ENCODE measurements at places on chromosomes 5 and 9.

- DNase-seq, result peak; percentile 80
Measured at GRCh38 chr9:91150998-91151717, 210.6 kb downstream of the AUH start.

DNA sequence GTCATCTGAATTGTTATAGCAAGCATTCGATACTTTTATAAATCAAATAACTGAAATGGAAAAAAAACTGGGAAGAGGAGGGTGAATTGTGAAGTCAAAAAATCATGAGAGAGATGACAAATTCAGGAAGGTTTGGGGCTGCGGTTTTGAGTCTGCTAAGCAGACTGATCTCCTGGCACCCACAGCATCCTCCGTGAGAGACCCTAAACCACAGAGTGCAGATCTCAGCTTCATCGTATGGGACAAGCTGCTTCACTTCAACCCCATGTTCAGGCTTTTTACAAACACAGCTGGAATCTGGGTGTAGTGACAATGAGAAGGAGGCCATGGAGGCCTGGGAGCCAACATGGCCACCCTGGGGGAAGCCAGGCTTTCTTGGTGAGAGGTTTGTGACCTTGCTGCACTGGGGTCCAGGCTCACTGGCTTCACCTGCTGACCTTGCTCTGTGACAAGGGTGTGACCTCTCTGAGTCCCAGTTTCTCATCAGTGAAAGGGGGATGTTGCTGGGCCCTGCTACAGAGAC is 19.4 kb downstream of the USP20 start:
- DNase-seq, result no peak

DNA sequence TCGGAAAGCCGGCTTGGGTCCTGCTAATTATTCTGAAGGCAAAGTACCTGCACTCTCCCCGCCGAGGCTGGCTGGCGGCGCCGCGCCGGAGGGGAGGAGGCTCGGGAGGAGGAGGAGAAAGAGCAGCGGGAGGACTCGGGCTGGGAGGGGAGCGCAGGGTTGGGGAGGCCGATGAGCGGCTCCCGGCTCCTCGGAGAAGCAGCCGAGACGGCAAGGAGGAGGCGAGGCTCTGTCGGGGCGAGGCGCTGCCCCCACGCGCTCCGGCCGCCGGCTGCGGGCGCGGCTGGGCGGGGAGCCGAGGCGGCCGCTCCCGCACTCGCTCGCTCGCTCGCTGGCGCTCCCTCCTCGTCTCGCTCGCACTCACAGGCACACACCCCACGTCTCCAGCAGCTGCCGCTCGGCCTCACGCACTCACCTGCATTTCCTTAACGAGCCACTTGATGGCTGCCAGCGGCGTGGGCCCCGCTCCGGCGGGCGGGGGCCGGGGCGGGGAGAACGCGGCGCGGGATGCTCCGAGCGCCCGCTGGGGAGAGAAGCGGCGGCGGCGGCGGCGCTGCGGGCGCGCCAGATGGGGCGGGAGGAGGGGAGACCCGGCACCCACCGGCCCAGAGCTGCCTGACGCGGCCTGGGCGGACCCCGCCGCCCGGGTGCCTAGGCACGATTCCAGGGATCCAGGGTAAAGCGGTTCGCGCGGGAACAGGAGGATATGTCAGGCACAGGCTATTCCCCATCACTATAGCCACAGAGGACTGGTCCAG is at the start of gene PTPRD:
Gene PTPRD (minus strand): TSS at position 362 of the 758 bp plus-strand sequence.
- no peak for DNase-seq

DNA sequence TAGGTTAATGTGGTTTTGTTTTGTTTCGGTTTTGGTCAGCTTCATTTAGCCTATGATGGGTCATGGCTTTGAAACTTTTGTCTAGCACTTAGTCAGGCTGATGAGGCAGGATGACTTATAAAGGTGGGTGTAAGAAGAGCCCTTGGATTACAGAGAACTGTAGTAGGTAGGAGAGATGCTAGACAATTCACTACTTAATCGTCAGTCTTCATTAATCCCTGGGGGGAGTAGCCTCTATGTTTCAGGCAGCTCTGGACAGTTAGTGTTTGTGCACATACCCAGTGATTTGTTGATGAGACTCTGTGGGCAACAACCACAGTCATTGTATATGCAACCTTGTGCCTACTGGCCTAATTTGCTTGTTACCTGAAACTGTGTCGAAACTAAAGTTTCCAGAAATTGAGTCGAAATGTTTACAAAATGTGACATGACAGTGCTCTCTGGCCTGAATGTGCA is 113.3 kb downstream of the MTREX start:
- DNase-seq, result no peak

- DNase-seq, result no peak
Measured at GRCh38 chr5:95673081-95673480, 9.7 kb downstream of the SPATA9 start.

GRCh38 chr5:78727786-78728761 is 79.5 kb upstream of the LHFPL2 start:
- no peak for DNase-seq

DNA sequence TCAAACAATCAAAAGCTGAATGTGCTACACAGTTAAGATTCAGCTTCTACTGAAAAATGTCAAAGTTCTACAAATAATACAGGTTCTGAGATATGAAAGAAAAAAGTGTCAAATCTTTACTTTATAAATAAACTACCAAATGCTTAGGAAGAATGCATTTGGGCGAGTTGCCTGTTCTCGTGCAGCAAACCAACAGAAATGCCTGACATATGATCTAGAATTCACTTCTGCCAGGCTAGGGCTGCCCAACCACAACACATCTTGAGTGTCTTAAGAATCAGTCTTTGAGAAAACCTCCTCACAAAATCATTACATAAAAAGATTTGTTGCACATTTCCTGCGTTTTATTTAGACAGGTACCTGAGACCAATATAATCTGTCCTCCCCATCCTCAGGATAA is 42.2 kb downstream of the ANKH start:
- DNase-seq, result no peak

DNA sequence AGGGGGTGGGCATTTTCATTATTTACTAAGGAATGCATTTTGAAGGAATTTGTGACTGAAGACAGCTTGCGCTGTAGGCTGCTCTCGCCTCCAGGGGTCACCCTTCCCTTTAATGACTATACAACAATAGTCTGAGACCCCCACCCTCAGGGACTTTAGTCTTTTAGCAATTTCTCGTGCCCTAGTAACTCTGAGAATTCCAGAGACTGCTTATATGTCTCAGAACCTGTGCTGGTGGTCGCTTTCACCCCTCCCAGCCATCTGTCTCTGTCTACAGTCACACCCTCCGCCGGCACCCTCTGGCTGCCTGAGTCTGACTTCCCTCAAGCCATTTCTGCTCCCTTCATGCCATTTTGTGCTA is 671.4 kb downstream of the NR2F1-AS1 start:
- DNase-seq, result no peak

DNA sequence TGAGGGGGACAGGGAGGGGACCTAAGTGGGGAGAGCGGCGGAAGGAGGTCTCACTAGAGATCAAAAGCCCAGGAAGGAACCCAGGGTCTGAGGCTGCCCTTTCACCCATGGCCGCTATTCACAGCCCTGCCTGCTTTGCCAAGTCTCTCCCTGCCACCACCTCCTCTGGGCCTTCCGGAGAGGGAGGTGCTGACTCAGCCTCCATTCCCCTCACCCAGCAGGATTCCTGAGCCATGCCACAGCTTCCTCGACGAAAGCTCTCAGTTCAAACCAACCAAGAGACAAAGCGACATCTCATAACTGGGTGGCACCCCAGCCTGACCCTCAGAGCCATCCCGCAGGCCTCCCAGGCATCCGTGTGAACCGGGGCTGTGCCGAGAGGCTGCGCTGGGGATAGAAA is 36.7 kb downstream of the PAX5 start:
- no peak for DNase-seq

GRCh38 chr9:1429297-1429696 is 379.1 kb downstream of the DMRT2 start:
- DNase-seq, result no peak

DNA sequence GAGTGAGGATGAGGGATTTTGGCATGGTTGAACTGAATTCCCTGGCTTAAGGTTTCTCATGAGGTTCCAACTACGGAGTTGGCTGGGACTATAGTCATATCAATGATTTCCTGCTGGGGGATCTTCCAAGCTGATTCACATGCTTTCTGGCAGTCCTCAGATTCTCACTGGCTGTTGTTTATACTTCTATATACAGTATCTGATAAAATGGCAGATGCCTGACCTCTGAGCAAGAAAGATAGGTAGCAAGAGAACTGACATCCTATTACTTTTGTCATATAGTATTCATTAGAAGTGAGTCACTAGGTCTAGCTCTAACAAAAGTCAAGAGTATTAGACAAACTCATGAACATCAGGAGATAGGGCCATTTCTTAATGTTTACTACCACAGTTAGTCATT is 440.9 kb upstream of the EDIL3 start:
- no peak for DNase-seq

DNA sequence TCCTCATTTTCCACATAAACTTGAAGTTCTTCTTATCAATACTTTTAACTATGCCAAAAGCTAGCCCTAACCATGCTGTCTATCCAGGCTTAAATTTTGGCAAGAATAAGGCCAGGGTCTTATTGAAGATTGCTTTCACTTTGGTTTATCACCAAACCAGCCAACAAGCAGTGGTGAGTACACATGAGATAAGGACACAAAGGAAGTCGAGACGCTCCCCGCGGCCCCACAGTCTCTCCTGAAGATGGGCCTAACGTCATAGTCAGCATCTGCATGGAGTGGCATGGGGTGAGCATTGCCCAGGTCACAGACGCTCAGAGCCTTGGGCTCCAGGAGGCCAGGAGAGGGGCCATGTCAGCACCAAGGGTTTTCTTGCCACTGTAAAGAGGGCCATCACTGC is 80.3 kb downstream of the ATPSCKMT start:
- no peak for DNase-seq

GRCh38 chr5:112346411-112347044 is 72.5 kb downstream of the EPB41L4A start:
- DNase-seq, result no peak

DNA sequence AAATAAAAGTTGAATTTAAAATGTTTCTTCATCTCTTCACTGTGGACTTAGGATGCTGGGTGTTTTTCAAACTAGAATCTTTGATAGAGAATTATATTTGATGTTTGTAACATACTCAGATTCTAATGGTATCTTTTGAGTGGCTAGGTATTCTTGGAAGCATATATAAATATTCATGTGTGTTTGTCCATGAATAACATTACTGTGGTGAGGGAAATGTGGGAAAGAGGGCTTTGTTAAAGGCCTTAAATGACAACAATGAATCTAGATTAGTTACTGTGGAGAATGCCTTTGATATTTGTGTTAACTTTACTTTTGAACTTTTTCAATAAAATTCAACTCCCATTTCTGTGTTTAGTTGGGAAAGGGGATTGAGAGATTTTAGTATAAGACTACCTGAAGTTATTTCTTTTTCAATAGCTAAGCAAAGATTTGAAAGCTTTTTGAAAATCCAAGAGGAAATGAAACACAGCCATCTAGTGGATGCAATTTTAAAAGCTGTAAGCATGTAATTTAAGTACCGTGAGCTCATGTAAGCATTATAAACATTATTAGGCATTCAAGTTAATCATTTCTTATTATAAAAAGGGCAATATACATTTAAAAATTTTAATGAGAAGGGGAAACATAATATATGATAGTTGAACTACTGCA is 69.6 kb downstream of the CCDC171 start:
- no peak for DNase-seq

GRCh38 chr9:136192289-136193126 is 12.4 kb downstream of the LHX3 start:
- DNase-seq, result no peak

DNA sequence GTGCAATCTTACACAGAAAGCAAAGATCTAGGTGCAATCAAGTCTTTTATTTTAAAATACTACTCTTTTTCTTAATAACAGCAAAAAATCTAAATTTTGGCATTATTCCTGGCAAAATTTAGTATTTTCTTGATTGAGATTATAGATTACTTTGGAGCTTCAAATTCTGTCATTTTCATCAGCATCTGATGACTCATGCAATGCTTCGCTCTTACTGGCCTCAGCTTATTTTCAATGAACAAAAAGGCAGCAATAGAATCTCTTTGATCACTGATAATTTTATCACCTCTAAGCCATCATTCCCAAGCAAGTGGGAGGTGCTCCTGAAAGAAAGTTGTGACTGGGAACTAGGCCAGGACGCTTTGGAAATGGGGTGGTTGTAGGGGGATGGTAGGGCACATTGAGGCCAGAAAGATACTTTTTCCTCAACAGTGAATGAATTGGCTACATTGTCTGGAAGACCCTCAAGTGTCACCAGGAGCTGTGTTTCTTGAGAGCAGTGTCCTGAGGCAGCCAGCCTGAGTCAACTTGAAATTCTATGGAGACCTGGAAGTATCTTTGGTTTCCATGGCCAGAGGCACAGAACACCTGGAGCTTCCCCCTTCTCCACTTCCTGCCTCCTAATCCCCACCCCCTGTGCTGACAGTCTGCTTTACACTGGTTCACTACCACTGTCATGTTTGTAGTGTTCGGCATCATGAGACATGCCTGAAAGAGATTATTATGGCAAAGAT is 46.9 kb upstream of the APC start:
- DNase-seq, result no peak

DNA sequence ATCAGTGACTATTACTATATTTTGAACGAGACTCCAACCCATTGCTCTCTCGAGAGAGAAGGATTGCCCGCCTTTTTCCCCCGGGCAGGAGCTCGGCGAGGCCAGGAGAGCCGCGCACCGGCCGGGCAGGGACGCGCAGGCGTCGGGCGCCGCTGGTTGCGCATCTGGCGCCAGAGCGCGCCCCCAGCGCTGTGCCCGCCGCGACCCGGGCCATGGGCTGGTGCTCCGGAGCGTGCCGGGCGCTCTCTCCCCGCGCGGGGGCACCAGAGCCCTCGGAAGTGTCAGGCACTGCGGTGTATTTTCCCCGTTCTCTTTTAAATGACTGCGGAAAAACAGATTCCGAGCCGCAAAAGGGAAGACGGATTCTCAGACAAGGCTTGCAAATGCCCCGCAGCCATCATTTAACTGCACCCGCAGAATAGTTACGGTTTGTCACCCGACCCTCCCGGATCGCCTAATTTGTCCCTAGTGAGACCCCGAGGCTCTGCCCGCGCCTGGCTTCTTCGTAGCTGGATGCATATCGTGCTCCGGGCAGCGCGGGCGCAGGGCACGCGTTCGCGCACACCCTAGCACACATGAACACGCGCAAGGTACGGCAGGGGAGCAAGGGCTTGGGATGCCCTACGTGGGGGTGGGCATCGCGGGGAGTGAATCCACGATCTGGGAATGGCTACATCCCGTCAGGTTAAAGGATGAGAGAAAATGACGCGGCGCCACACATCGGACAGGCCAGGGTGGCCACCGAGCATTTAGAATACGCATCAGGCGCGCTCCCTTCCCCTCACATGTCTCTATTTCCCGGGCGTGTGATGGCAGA is 1.1 kb upstream of the NTRK2 start:
- peak; percentile 43 for DNase-seq

- DNase-seq, result no peak
Measured at GRCh38 chr5:163758283-163758711, 252.9 kb downstream of the MAT2B start.

DNA sequence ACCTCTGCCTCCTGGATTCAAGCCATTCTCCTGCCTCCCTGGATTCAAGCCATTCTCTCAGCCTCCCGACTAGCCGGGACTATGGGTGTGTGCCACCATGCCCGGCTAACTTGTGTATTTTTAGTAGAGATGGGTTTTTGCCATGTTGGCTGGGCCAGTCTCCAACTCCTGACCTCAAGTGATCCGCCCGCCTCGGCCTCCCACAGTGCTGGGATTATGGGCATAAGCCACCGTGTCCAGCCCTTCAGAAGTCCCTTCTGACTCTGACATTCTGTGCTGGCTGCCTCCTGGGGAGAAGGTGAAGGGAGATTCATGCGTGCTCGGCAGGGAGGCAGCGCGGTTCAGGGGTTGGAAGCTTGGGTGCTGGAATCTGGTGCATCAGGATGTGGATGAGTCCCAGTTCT is 28.8 kb downstream of the PRRX2 start:
- DNase-seq, result no peak

GRCh38 chr5:174733091-174733690 is 8.8 kb downstream of the MSX2 start:
- DNase-seq, result no peak

Measured in KG1 (cell line).